Left kidney (tissue), 8 donors: ENCODE measurements at places on chromosomes 2 and 18. TPM values are rescaled to one million over a fixed set of nuclear protein-coding genes. Genes with fewer than 3 reads are reported as not detected.

DNA sequence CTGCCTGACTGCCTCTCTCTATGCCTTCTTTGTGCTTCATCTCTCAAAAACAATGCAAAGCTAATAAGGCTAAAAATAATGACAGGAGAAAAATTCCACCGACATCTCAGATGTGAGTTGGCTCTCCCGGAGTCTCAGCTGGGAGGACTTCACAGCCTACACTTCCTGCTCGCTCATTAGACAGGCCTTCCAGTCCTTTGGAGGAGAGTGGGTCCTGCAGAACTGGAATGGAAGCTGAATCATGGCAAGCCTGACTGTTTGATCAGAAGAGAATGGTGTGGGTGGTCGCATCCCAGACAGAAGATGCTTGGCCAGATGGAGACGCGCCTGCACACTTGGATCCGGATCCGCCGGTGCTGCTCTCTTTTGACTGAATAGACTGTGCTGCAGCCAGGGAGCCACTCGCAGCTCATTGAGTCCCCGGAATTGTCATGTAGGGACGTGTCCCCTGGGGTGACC is 49.7 kb downstream of the TRIB2 start:
- DNase-seq: no peak

GRCh38 chr2:239274391-239275043 is 126.3 kb downstream of the HDAC4 start:
- DNase-seq: no peak

DNA sequence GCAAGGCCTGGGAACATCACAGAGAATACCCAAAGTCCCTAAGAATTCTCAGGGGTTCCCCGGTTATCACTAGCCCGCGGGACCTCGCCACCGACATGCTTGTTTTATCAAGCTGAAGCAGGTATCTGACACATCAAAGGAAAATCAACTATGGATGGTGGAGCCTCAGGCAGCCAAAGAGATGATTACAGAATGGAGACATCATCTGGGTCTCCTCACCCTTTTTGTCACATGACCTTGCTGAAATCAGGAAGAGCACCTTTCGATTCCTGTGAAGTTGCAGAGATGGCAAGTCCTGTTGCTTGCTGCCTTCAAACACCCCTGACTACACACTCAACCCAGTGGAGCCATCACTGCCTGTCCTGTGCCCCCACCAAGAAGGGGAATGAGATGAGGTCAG is 19.2 kb upstream of the CAB39 start:
- DNase-seq: no peak

DNA sequence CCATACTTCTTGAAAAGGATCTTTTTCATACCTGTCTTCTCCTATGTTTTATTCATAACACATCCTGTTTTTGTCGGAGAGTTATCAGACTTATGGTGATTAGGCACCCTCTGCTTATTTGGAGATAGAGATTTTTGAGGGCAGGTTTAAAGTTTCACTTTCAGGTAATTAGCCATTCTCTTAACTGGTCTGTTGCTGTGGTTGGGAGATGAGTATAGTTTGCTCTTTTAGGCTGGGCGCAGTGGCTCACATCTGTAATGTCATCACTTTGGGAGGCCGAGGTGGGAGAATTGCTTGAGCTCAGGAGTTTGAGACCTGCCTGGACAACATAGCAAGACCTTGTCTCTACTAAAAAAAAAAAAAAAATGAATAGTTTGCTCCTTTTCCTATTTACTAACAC is 25.3 kb downstream of the SFTPB start:
- DNase-seq: no peak

DNA sequence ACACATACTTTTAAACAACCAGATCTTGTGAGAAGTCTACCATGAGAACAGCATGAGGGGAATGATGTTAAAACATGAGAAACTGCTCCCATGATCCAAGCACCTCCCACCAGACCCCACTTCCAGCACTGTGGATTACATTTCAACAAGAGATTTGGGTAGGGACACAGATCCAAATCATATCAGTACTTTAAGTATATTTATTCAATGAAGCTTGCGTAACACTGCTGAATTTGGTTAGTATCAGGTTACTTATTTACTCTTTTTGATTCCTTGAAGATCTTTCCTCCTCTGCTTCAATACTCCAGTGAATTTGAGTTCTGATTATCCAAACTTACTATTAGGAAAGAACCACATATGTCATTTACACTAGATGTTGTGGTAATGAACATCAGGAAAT is 418.6 kb downstream of the PIK3C3 start:
- DNase-seq: no peak

The ACMSD gene
- 43.9 TPM for polyA plus RNA-seq

The CHST9 gene
- polyA plus RNA-seq: 5.3 TPM
